ENCODE measurements at places on chromosomes 1 and 21. TPM values are rescaled to one million over a fixed set of nuclear protein-coding genes. Genes with fewer than 3 reads are reported as not detected.

CHODL gene
- total RNA-seq = 0.53 TPM

TSEN15 gene
- total RNA-seq = 13.3 TPM

GRCh38 chr1:19042675-19043578, 86.5 kb upstream of the IFFO2 start:
- DNase-seq = no peak
- H3K4me1 ChIP-seq = no peaks in the 10 kb centered on the region
- H3K27me3 ChIP-seq = no peaks in the 10 kb centered on the region
- H3K4me3 ChIP-seq = no peak overlapping the region
- H3K36me3 ChIP-seq = no peaks in the 10 kb centered on the region

- no peaks in the 10 kb centered on the region for H3K27me3 ChIP-seq
- H3K4me1 ChIP-seq = no peaks in the 10 kb centered on the region
- no peak for DNase-seq
- H3K36me3 ChIP-seq = no peaks in the 10 kb centered on the region
- H3K4me3 ChIP-seq = no peak overlapping the region
- no peak overlapping the region for H3K27ac ChIP-seq
Measured at GRCh38 chr1:178599745-178600144, 86.8 kb downstream of the TEX35 start.

DNA sequence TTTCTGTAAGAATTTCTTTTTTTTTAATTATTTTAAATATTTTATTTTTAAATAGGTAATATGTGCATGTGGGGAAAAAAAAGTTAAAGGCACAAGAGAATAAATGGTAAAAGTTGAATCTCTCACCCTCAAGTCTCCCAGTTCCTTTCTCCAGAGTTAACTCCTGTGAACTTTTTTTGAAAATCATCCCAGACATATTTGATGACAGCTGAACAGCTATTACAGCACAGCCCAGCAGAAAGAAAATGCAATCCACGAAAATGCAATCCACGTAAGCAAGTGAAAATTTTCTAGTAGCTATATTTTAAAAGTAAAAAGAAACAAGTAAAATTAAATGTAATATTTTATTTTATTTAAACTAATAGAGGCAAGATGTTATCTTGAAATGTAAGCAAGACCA, 310.0 kb upstream of the RUNX1 start:
- DNase-seq = no peak
- H3K27me3 ChIP-seq = no peaks in the 10 kb centered on the region
- no peak overlapping the region for H3K4me3 ChIP-seq
- H3K4me1 ChIP-seq = no peaks in the 10 kb centered on the region
